ENCODE measurements at places on chromosomes 3 and 15.
A peak's percentile ranks its signal among the peaks of the same experiment; 100 is the strongest.

GRCh38 chr15:53437366-53437765 is 322.1 kb downstream of the WDR72 start:
- DNase-seq, result peak; percentile 4

DNA sequence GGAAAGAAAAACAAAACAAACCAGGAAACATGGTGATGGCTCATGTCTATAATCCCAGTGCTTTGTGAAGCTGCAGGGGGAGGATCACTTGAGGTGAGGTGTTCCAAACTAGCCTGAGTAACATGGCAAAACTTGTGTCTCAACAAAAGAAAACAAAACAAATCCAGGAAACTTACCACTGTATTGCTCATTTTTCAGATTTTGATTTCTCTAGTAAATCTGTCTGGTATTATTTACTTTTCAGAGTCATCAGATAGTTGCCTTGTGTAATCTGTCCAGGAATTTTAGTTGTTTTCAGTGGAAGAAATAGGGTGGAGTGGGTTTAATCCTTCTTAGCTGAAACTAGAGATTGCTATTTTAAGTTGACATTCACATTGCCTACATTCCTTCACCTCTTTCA is 91.8 kb upstream of the ALCAM start:
- DNase-seq, result no peak

DNA sequence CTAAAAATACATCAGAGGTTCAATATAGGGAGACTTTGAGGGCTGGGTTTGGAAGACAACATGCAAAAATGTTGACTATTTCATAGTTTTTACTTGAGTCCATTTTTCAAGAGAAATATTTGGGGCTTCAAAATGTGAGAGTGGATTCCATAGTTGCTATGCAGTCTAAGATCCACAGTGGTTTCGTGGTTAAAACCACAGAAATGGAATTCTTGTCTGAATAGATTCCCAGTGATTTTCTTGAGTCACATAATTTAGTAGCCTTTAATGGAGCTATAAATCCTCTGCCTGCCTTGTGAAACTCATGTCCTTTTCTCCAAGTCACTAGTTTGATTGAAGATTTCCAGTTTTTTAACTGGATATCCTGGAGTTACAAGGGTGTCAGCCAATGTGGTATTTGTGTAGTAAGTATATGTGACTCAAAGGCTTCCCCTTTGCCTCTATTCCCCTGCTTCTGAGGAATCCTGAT is 94.7 kb upstream of the RBMS3 start:
- DNase-seq, result no peak

- no peak for DNase-seq
Measured at GRCh38 chr3:6074952-6075351, 786.0 kb upstream of the GRM7 start.

- no peak for DNase-seq
Measured at GRCh38 chr3:62192891-62193290, 180.5 kb downstream of the FEZF2 start.

- no peak for DNase-seq
Measured at GRCh38 chr3:8658306-8659212, 14.0 kb upstream of the SSUH2 start.

- DNase-seq, result no peak
Measured at GRCh38 chr3:297585-297984, 101.0 kb downstream of the CHL1 start.

DNA sequence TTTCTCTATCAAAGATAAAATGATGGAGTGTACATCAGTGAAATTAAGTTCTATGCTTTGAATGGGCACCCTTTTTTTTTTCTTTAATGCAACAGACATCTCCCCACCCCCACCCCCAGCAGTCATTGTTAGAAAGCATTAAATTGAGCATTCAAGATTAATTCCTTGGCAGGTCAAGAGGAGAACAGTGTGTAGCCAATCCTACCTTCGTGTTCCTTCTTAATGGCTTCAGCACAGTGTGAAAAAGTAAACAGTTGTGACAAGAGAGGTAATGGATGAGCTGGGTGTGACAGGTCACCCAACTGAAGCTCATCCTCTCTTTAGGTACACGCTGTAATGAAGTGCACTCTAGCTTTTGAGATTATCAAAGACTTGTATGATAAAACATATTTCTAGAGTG is 198.5 kb upstream of the RARB start:
- DNase-seq, result no peak
